ENCODE measurements at places on chromosomes 6 and 20. TPM values are rescaled to one million over a fixed set of nuclear protein-coding genes. Genes with fewer than 3 reads are reported as not detected.

Gene SYCP2L
- 4.5 TPM for total RNA-seq

Gene PRDM1
- total RNA-seq: 74.3 TPM

Gene TUBE1
- 35.5 TPM for total RNA-seq

Gene HS3ST5
- total RNA-seq: 2.0 TPM

Gene BNIP5
- total RNA-seq: not detected

Gene NOTCH4
- total RNA-seq: 2.2 TPM

Gene LHFPL5
- total RNA-seq: not detected

Gene NEU1
- total RNA-seq: 50.6 TPM

Gene SLC17A9
- total RNA-seq: 10.2 TPM

Gene SSTR4
- total RNA-seq: not detected

Gene WFDC12
- total RNA-seq: not detected

Gene ANGPT4
- 0.31 TPM for total RNA-seq

Gene DZANK1
- 16.6 TPM for total RNA-seq

Gene PM20D2
- total RNA-seq: 9.3 TPM

Gene CLPSL1
- not detected for total RNA-seq

Gene DUSP15
- 38.2 TPM for total RNA-seq

Gene TNFAIP3
- total RNA-seq: 15.1 TPM

Gene POLR1H
- 27.2 TPM for total RNA-seq

Gene CDC40
- 25.7 TPM for total RNA-seq

Gene GABRR1
- total RNA-seq: not detected

Gene RIMS4
- 4.3 TPM for total RNA-seq

Gene OR2J3
- not detected for total RNA-seq

Gene CGA
- total RNA-seq: not detected

Gene BTBD9
- 6.4 TPM for total RNA-seq

Gene GSTA2
- 1.7 TPM for total RNA-seq

Gene ORC3
- total RNA-seq: 48.7 TPM

Gene MATN4
- total RNA-seq: 0.35 TPM

Gene EYS
- 0.44 TPM for total RNA-seq

Gene ADGRF1
- not detected for total RNA-seq

Gene MICB
- 9.8 TPM for total RNA-seq

Gene HSPA1L
- total RNA-seq: 1.4 TPM

Gene SLC17A3
- total RNA-seq: not detected

Gene SLC22A1
- 1.1 TPM for total RNA-seq

Gene ADGRF5
- not detected for total RNA-seq

Gene PAK5
- 0.42 TPM for total RNA-seq

Gene TMC2
- not detected for total RNA-seq

Gene MLIP
- not detected for total RNA-seq

Gene BMP7
- 45.6 TPM for total RNA-seq

Gene ELOVL5
- total RNA-seq: 105 TPM

Gene PROCR
- total RNA-seq: 2.4 TPM

Gene GPR6
- 0.24 TPM for total RNA-seq

Gene NKX2-4
- not detected for total RNA-seq

Gene CST7
- total RNA-seq: not detected

Gene MYB
- 1.5 TPM for total RNA-seq

Gene GPLD1
- 5.2 TPM for total RNA-seq

Gene EPPIN
- not detected for total RNA-seq

Gene IGF2R
- total RNA-seq: 107 TPM

Gene PPP1R14C
- total RNA-seq: 0.38 TPM

Gene XKR7
- total RNA-seq: 3.1 TPM

Gene MCM9
- 21.2 TPM for total RNA-seq

Gene TRIM10
- total RNA-seq: not detected

Gene ZKSCAN3
- total RNA-seq: 5.9 TPM

Gene SLC35F1
- 5.9 TPM for total RNA-seq

Gene TMEM14A
- total RNA-seq: 13.7 TPM

Gene OTOR
- total RNA-seq: not detected

Data from endodermal cell (in vitro differentiated cells).